ENCODE measurements at places on chromosomes 12 and 14.

DNA sequence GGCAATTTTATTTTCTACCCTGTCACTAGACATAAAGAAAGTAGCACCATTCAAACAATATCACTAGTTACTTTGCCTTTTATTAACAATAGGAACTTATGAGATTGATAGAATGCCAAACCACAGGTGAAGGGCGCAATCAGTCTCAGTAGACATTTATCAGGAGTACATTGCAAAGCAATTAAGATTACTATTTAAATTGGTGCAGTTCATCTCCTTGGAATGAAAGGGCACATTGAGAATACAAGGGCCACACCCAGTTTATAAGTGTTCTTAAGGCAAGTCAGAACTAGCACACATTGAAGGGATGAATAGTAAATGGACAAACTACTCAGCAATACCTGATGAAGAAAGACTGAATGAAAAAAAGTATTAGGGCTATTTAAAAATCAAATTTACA is 601.4 kb downstream of the C12orf50 start:
- DNase-seq, result no peak

DNA sequence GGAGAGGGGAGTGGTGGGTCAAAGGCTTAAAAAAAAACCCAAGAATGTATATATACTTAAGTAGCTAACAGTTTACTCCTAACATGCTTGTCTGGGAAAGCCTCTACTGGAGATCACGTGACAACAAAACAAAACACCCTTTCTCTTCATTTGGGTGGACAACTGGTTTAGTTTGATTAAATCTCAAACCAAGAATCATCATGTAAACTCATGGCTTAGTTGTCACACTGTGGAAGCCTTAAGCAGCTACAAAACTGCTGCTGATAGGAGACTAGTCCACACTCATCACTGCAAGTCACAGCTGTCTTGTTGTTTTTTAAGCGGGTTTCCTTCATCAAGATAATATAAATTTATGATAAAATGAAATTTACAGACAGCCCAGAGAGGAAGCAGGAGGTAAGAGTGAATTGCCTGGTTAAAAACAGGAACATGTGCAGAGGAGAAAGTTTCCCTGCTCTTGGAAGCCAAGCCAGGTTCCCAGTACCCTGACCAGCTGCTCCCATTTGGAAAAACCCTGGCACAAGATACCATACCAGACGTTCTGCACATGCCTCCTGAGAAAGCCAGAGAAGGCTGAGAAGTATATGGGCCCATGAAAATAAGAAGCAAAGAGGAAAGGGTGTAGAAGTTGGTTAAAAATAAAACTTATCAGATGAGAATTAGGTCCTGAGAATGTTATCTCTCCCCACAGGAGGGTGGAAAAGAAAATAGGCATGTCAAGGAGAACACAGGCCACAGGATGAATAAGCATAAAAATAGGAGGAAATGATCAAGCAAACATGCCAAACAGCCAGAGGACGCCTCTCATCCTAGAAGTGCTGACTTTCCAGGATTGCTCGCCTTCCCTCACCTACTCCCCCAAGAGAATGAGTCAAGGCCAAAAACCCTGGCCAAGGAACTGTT is 34.0 kb downstream of the EGLN3 start:
- no peak for DNase-seq

- DNase-seq, result peak; percentile 74
Observed at GRCh38 chr12:57899010-57899662, 42.2 kb upstream of the ATP23 start.

- DNase-seq, result no peak
Observed at GRCh38 chr12:42786400-42787148, 197.0 kb upstream of the PRICKLE1 start.

GRCh38 chr14:73723406-73723796 is 9.2 kb upstream of the PNMA1 start:
- no peak for DNase-seq

DNA sequence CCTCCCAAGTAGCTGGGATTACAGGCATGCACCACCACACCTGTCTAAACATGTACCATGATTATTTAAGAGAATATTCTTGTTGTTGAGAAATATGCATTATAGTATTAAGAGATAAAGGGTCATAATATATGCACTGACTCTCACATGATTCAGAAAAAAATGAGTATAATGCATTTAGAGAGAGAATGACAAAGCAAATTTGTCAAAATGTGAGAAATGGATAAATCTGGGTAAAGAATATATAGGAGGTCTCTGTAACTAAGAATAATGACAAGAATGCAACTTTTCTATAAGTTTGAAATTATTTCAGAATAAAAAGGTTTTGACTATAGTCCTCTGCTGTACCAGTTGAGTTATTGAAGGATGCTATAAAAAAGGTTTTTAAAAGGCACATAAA is 28.1 kb upstream of the ZNF740 start:
- no peak for DNase-seq

GRCh38 chr14:102500158-102500662 is 9.4 kb downstream of the ANKRD9 start:
- no peak for DNase-seq

DNA sequence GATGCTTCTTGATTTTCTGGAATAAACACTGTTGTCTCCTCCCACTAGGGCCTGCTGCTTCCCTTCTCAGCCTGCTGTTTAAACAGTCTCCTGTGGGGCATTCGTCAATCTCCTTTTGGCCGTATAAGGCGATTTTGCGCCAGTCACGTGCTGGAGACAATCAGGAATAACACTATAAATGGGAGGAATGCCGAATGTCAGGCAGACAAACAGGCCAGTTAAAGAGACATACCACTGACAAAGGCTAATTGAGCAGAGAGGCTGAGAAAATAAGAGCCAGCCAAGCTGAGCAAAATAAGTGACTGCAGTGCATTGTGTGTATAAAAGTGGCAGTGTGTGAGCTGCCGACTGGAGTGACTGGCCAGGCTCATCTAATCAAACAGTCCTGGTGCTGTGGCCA is 23.3 kb downstream of the DMAC2L start:
- DNase-seq, result no peak

GRCh38 chr14:20746566-20746965 is 879 bp downstream of the EDDM3A start:
- no peak for DNase-seq

- no peak for DNase-seq
Observed at GRCh38 chr12:82757059-82757458, 70.4 kb downstream of the TMTC2 start.

- DNase-seq, result no peak
Observed at GRCh38 chr12:132437943-132438700, 51.8 kb upstream of the FBRSL1 start.

DNA sequence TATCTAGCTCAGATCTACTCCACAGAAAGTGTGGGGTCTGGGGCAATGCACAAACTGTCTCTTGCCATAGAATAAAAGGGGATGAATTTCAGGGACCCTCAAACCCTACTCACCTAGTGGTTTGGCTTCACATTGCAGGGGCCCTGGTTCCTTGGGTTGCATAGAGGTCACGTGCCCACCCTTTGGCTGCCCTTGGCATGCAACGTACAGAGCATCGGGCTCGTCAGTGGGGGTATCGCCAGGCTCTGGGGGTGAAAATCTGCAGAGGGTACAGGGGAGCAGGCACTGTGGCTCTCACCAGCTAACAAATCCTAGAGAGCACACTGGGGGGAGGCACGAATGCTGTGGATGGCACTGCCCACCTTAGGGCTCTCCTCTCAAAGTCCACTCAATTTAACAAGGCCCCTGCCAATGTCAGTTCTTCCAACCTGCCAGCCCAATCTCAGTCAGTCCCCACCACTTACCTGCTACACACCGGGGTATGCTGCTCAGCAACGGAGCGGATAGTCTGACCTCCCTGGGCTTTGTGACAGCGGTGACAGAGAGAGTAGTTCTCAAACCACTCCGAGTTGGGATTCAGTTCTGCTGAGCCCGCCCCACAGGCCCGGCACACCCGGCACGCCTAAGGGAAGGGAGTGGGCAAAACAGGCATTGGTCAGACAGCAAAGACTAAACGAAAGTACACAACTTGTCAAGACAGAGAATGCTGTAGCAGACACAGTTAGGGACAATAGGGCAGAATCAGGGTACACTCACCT is 8.0 kb downstream of the KMT2D start:
- no peak for DNase-seq

- DNase-seq, result no peak
Observed at GRCh38 chr14:57974896-57975295, 109.0 kb upstream of the SLC35F4 start.

- DNase-seq, result no peak
Observed at GRCh38 chr12:122215771-122216170, 10.1 kb downstream of the DIABLO start.

- no peak for DNase-seq
Observed at GRCh38 chr12:112380663-112381405, 1.4 kb downstream of the HECTD4 start.

- DNase-seq, result no peak
Observed at GRCh38 chr12:109966546-109966945, 29.6 kb downstream of the GIT2 start.

DNA sequence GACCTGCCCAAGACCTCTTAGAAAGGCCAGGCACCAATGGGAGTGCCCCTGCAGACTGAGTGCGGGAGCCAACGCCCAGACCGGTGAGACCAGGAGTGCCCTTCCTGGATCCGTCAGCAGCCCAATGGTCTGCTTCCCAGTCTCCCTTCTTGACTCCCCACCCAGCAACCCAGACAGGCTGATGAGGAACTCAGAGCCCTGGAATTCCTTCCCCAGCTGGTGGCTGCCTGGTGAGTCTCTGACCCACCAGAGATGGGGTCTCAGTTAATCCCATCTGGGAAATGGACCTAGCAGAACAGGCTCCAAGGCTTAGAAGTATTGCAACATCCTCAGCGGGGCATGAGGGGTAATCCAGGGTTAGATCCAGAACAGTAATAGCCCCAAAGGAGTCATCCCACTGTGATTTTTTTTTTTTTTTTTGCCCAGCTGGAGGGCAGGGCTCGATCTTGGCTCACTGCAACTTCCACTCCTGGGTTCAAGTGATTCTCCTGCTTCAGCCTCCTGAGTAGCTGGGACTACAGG is 1.5 kb upstream of the RASAL1 start:
- DNase-seq, result no peak

- no peak for DNase-seq
Observed at GRCh38 chr12:107458990-107459389, 226.6 kb upstream of the PWP1 start.

DNA sequence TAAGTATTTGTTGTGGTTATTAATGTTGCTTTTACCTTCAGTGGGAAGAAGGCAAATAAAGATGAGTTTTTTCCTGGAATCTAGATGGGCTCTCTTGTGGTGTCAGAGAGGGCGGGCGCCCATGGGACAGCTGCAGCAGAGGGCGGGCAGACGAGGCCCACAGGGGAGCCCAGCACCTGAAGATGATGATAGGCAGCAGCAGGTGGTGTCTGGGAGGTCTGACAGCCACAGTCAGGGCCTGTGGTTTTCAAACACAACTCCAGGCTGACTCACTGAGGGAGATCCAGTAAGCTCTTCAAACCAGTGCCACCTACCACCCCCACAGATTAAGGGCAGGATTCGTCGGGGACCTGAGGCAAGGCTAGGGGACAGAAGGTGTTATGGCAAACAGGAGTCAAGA is 42.8 kb downstream of the NKX2-1 start:
- DNase-seq, result no peak

GRCh38 chr14:29927376-29928116 is at the start of gene PRKD1:
TSS of gene PRKD1 (minus strand) at chr14:29927847.
- no peak for DNase-seq

DNA sequence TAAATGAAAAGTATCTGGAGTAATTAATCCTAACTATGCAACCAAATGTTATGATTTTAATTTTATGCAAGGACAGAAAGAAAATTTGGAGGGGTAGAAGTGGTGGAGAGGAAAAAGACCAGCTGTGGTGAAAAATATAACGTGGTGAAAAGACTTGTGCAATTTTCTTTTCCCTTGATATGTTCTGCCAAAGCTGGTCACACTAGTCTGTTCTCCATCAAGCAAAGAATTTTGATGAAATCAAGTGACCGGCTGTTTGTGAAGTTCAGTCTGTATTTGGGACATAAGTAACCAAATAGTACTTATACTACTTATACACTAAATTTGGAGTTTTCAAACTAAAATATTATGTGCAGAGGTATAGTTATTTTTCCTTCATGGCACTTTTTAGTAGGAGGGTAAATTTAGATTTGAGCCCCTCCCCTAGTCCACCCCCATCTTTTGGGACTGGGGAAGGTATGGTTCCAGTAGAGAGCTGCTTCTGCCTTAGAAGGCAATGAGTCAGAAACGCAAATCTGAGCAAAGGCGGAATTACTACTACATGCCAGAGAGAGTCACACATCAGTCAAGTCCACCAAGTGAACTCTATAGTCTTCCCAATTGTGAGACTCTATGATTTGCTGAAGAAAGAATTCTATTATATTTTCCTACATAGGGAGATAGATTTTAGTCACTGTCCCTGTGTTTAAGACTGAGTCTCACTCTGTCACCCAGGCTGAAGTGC is 229.7 kb downstream of the SLC25A21 start:
- no peak for DNase-seq

DNA sequence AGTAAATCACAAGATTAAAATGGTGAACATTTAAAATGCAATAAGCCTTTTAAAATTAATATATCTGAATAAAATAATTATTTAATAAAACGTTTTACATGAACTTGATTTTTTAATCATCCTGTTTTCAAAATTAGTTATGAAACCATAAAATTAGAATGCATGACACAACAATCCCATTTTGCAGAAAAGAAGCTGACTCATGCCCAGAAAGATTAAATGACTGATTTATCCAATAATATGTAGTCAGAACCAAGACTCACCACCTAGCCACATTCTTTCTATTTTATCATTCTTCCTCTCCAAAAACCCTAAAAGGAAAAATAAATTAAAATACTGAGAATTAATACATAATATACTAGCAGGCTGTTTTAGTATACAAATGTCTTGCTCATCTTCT is 83.0 kb upstream of the LGR5 start:
- DNase-seq, result no peak

Data from activated T-helper 9 cell treated with anti-CD3 and anti-CD28 coated beads, Interleukin-2, amount 50 U/mL, for 16 hours (primary cell).